ENCODE measurements at places on chromosomes 1 and 21.
A peak's percentile ranks its signal among the peaks of the same experiment; 100 is the strongest.

GRCh38 chr1:220189750-220190347 lies 82.4 kb downstream of the RAB3GAP2 start:
- peak; percentile 16 for DNase-seq

DNA sequence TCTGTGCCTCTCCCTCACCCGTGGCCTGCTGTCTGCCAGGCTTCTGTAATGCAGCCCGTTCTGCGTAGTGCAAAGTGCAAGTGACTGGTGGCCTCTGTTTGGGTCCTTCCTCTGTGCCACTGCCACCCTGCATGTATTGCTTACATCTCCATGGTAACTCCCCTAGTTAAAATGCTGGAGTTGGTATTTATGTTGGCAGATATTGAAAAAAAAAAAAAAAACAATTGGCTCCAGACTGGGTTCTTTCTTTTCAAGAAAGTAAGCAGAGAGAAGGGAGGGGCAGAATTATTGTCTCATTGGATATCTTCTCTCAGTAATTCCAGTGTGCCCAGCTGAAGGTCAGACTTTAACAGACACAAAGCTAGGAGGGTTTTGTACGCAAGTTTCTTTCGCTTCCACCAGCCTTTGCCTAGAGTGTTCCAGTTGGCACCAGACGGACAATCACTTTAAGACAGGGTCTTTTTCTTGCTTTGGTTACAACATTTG lies 242.3 kb downstream of the PBX1 start:
- no peak for DNase-seq

GRCh38 chr1:114094675-114095074 lies 59.0 kb downstream of the SYT6 start:
- no peak for DNase-seq

- no peak for DNase-seq
Measured at GRCh38 chr1:66730462-66730861, 21.8 kb upstream of the DYNLT5 start.

- no peak for DNase-seq
Measured at GRCh38 chr21:26199456-26199855, 28.9 kb upstream of the APP start.

DNA sequence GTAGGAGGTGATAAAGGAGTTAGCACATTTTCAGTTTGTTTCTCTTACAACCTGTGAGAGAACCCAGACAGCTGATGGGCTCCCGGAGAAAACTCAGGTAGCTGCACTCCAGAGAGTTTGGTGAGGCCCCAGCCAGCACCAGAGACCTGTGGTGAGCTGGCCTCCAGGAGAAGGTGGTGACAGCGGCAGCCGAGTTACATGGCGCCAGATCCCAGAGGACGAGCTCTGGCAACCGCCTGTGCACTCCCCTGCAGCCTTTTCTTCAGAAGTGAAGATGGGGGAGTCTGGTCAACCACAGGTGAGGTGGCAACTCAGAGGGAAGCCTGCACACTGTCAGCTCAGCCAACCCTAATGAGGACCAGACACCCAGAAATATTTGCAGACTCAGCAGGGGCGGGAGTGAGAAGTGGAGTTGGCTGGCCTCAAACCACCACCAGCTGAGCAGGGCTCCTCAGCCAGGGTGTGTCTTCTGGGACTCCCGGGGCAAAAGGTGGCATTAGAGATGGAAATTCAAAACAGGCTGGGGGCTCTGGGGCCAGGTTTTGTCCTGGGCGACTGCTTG lies 209.7 kb downstream of the SETD4 start:
- DNase-seq: no peak

DNA sequence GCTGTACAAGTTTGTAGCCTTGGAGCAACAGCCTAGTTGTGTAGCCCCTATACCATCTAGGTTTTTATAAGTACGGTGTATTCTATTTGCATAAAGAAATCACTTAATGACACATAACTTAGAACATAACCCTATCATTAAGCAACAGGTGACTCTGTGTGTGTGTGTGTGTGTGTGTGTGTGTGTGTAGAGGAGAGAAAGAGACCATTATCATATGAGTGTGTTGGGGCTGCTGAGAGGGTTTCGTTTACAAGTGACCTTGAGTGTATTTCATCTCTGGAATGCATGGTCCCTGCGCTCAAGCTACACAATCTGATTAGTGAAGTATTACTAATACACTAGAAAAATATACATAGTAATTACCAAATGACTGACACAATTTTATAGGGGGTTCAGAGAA lies 115.1 kb downstream of the RABGAP1L start:
- no peak for DNase-seq

GRCh38 chr1:30133414-30134055 lies 589.9 kb downstream of the MATN1 start:
- DNase-seq: no peak

DNA sequence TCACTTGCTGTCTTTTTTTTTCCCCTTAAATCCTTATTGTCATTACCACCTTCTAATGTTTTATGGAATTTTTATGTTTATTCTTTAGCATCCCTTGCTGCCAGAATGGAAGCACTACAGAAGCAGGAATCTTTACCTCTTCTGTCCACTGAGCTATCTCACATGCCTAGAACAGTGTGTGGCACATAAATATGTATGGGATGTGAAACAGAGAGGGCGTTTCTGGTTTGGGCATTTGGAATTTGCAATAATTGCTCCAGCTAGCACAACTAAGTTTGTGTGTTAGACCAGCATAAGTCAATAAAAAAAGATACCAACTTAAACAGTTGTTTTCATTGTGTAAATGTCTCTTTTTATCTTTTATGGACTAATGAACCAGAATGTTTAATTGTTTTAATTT lies 330.8 kb downstream of the DISC1 start:
- no peak for DNase-seq

GRCh38 chr1:45304311-45305081 lies 22.2 kb upstream of the HPDL start:
- DNase-seq: no peak

DNA sequence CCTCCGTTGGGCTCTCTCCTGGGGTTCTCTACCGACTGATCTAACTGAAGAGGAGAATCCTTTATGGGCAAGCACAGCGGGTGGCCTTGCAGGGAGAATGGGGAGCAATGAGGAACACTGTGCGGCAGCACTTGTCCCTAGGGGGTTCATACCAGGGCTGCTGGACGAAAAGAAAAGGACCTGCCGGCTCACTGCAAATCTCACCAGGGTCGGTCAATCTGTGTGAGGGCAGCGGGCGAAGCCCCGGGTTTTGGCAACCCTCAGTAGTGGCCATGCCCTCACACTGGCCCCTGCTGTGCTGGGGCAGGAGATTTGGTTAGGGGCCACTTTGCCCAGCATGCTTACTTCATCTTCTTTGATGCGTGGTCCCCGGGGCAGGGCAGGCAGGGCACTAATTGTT lies 5.9 kb downstream of the LHX9 start:
- no peak for DNase-seq

GRCh38 chr1:58848818-58849411 lies 65.1 kb upstream of the JUN start:
- DNase-seq: peak; percentile 70

- DNase-seq: no peak
Measured at GRCh38 chr1:3566003-3566885, 45.1 kb downstream of the MEGF6 start.

DNA sequence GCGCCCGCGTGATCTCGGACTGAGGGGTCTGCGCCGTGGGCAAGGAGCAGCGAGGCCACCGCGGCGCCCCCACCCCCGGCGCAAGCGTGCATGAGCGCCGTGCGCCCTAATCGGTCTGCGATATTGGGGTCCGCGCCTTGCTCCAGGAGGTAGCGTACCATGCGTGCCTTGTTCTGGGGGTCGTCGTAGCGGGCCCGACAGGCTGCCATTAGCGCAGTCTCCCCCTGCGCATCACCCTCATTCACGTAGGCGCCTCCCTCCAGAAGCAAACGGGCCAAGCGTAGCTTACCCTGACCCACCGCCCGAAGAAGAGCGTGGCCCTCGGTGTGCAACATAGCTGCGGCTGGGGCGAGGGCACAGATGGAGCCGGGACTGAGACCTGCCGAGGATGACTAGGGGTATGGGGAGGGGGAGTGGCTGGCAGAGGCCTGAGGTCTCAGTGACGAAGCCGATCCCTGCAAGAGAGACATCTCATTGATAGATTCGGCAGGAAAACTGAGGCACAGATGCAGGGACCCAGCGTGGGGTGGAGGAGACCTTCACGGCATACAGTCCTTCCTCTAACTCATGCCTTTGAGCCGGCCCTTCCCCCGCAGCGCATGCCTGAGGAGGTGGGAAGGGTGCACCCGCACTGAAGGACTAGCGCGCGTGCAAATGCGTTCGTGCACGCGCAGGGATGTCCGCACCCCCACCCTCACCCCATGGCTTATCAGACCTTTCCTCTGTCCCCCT lies 2.8 kb downstream of the ANKRD34A start:
- DNase-seq: no peak

DNA sequence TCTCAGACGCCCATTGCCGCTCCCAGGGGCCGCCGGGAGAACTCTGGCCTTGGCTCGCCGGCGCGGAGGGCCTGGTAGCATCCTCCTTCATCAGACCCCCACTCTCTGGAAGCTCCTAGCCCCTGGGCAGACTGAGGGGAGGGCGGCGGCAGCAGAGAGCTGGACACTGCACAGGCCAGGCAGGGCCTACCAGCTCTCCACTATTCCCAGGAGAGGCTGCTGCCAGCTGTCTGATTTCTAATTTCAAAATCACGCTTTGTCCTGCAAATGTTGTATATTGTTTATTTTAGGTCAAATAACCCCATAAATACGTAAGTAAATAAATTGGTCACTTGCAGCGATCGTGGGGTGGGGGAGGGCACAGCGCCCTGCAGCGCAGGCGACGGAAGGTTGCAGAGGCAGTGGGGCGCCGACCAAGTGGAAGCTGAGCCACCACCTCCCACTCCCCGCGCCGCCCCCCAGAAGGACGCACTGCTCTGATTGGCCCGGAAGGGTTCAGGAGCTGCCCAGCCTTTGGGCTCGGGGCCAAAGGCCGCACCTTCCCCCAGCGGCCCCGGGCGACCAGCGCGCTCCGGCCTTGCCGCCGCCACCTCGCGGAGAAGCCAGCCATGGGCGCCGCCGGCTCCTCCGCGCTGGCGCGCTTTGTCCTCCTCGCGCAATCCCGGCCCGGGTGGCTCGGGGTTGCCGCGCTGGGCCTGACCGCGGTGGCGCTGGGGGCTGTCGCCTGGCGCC lies at the start of gene MTARC1:
Gene MTARC1, plus strand, starts transcription at position 577 of the 732 bp plus-strand sequence. Its CDS starts 32 bp downstream, at position 609.
- peak; percentile 39 for DNase-seq

- DNase-seq: no peak
Measured at GRCh38 chr1:153493343-153493960, 33.0 kb upstream of the S100A7 start.

- peak; percentile 60 for DNase-seq
Measured at GRCh38 chr1:59699227-59699847, 115.4 kb upstream of the HOOK1 start.

- no peak for DNase-seq
Measured at GRCh38 chr1:197466813-197467212, 198.8 kb downstream of the CRB1 start.

- DNase-seq: peak; percentile 66
Measured at GRCh38 chr1:15260418-15261154, 13.6 kb downstream of the FHAD1 start.

DNA sequence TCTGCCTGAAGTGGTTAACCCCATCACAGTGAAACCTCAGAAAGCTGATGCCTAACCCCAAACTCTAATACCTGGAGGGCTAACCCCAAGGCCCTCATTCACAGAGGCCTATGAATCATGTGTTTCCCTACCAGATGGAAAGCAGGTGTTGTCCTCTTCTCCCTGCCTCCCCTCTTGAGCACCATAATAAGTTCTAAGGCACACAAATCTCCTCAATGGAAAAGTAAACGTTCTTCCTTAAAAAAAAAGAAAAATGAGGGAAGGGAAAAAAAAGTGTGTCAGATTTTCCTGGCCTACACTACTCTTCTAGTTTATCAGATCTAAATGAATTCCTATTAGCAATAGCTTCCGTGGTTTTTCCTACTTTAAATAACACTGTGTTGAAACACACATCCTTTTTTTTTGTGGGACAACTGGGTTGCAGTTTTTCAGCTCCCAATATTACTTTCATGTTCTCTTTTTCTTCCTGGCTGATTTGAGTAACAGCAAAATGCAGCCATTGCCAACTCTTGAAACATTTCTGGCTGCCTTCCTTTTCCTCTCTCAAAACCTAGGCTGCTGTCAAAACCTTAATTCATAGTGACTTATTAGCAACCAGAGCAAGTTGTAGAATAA lies 43.2 kb downstream of the SLC44A3 start:
- DNase-seq: peak; percentile 5

DNA sequence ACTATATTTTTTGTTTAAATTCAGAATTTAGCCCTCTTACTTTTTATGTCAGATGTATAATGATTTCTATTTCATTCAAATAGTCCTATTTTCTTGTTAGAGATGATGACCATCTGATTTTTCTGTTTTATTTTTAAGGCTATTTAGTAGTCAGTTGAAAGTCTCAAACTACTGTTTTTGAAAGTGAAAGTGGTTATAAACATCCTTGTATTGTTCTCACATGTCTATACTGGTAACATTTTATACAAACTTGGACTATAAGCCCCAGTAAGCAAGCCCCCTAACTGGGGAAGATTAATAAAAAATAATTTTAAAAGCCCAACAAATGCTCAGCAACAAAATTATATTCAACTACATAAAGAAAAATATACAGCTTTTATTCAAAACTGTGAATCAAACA lies 271.3 kb upstream of the RGS18 start:
- peak; percentile 4 for DNase-seq

- no peak for DNase-seq
Measured at GRCh38 chr1:84704872-84705417, 14.7 kb upstream of the SSX2IP start.

- DNase-seq: no peak
Measured at GRCh38 chr1:189269011-189269410, 1208.7 kb downstream of the BRINP3 start.

GRCh38 chr1:101843160-101843559 lies 153.6 kb downstream of the OLFM3 start:
- no peak for DNase-seq

- DNase-seq: no peak
Measured at GRCh38 chr21:44535963-44536362, 4.0 kb downstream of the KRTAP10-1 start.

- no peak for DNase-seq
Measured at GRCh38 chr1:84775535-84775920, 85.3 kb upstream of the SSX2IP start.

DNA sequence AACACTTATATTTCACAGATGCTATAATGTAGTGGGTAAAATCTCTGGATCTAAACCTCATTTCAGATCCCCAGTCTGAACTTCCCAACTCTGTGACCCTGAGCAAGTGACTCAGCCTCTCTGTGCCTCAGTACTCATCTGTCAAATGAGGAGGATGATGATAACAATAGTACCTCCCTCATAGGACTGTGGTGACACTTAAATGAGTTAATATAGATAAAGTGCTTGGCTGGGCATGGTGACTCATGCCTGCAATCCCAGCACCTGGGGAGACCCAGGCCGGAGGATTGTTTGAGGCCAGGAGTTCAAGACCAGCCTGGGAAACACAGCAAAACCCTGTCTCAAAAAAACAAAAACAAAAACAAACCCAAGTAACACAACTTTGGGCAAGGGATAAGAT lies 4.7 kb upstream of the ECE1 start:
- DNase-seq: peak; percentile 92

GRCh38 chr1:198717510-198717909 lies 78.7 kb downstream of the PTPRC start:
- peak; percentile 12 for DNase-seq

- DNase-seq: no peak
Measured at GRCh38 chr21:19853709-19854575, 1144.3 kb upstream of the NCAM2 start.

- DNase-seq: no peak
Measured at GRCh38 chr1:226512076-226512728, 36.4 kb upstream of the STUM start.

GRCh38 chr1:160997323-160998038 lies 23.5 kb downstream of the F11R start:
- peak; percentile 70 for DNase-seq

GRCh38 chr1:240322943-240323342 lies 231.3 kb downstream of the FMN2 start:
- DNase-seq: no peak

All from inflammatory macrophage treated with lipopolysaccharide for 4 hours (primary cell).